ENCODE measurements at places on chromosomes 7 and 10.

GRCh38 chr7:91165006-91165845 lies 99.0 kb upstream of the FZD1 start:
- no peak for DNase-seq

DNA sequence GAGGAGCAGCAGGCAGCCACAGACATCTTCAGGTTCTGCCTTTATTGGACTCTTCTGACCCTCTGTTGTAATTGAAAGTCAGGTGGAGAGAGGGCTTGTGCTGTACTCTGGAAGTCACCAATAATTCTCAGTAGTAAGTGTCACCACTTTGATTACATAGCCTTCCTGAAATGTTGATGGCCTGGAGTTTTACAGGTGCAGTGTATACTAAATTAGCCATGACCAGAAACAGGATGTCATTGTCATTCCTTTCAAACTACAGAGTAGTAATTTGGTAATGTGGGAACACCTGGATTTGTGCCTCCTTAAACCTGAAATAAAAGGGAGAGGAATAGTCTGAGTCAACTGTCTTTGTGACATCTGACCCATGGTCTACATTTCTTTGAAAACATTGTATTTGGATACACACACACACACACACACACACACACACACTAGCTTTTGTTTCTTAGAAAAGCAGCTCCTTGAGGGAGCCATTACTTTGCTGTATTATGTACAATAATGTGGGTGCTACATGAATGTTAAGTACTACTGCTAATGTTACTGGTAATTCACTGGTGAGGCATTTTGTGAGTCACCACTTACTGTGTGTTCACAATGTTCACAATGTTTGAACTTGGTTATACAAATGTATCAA lies 19.6 kb downstream of the ARL4A start:
- DNase-seq: no peak

DNA sequence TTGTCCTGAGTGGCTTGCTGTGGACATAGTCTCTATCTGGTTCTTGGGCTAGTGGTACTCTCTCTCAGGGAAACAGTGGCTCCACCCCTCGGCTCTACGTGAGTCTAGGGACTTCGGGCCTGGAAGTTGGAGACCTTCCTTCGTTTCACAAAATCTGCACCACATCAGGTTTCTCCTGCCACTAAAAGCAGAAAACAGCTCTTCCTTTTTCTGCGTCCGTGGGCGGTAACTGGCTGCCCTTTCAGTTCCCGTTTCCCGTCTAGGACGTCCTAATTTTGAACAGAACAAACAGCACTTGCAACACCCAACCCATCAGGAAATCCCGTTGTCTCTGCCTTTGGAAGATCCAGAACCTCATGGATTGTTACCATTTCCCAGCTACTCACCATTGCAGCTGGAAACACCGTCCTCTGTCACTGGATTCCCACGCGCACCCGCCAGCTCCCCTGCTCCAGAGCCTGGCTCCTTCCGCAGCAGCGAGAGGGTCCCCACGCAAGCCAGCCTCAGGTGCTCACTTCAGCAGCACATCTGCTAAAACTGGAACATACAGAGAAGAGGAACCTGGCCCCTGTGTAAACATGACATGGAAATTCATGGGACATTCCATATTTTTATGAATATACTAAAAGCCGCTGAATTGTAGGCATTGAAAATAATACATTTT lies 311.4 kb upstream of the AKR1E2 start:
- peak; percentile 67 for DNase-seq

GRCh38 chr10:112706577-112706976 lies 243.5 kb upstream of the TCF7L2 start:
- DNase-seq: no peak

DNA sequence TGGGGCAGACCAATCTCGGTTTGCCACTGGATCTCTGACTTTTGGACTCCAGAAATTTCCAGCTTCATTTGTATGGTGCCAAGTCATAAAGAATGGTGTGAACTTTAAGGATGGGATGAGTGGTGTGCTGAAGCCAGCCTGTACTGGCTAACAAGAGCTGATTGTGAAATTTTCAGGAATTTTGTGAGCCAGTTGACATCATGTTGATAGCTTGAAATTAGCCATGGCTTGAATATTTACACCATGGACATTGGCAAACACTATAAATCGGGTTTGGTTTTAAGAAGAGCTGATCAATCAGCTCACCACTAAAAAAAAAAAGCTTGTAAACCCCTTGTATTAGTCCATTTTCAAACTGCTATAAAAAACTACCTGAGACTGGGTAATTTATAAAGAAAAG lies 14.1 kb upstream of the MYH16 start:
- DNase-seq: no peak

- DNase-seq: no peak
These were observed 470.0 kb downstream of the CALN1 start for GRCh38 chr7:71942115-71942514.

DNA sequence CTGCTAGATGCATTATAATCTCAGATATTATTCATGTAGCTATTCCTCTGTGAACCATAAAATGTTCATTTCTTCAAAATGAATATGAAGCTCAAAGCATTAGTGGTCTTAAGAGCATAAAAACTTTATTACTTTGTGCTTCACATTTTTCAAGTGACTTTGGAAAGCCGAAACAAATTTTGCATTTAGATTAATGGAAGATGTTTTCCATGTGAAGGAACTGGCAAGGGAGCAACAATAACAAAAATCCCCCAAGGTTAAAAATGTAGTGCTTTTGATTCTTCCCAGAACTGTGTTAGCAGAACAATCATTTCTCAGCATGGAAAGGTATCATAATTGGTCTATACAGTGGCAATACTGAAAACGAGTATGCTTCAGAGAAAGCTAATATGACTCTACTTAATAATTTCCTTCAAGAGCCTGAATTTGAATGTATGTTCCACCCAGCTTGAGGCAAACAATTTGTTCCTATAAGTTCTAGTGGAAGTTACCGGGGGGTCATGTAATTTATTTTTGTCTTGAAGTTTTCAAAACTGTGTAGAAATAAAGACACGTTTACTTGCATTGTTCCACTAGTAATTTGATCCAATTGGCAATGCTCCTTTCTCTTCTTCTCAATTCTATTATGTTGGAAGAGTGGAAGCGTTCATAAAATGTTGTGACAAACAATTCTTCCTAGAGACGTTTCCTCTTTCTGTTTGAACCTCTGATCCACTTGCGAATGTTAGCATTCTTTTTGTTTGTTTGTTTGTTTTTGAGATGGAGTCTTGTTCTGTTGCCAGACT lies 665.4 kb downstream of the AUTS2 start:
- DNase-seq: no peak

GRCh38 chr10:91635401-91636400 lies 2.8 kb upstream of the PPP1R3C start:
- peak; percentile 61 for DNase-seq

DNA sequence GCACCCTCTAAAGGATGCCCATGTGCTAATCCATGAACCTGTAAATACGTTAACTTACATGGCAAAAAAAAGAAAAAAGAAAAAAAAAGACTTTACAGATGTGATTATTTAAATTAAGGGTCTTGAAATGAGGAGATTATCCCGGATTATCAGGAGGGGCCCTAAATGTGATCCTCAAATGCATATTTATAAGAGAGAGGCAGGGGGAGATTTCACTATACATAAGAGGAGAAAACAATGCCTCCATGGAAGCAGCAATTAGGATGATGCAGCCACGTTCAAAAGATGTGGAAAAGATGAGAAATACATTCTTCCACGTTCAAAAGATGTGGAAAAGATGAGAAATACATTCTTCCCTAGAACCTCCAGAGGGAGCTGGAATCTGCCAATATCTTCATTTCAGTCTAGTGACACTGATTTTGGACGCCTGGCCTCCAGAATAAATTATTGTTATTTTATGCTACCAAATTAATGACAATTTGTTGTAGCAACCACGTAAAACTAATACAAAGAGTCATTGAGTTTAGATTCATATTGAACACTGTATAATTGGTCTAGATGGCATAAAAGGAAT lies 328.4 kb upstream of the GNAI1 start:
- no peak for DNase-seq

DNA sequence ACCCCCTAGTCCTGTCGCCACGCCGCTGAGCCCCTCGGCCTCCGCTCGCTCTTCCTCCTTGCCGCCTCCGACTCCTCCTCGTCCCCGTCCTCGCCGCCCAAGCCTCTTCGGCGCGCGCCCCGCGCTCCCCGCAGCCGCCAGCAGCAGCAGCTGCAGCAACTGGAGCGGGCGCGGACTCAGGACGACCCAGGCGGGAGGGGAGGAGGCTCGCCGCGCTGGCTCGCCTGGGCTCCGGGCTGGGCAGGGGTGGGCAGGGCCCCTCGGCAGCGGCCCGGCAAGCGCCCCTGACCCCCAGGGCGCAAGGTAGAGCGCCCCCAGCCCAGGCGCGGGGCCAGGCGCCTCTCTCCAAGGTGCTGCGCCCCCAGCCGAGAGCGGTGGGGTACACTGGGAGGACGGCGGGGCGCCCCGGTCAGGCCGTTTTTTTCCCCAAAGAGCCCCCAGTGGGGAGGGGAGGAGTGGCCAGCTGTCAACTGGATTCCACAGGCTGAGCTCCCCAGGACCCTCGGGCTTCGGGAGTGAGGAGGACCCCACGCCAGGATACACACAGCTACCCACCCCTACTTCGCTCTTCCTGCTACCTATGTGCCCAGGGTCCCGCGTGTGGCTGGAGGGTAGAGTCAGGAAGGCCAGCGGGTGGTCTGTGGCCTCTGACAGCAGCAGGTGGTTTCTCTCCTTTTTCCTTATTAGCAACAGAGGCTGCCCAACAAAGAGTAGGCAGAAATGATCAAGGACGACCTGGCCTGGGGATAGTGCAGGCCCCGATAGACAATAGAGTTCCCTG lies 903 bp upstream of the KCNMA1 start:
- DNase-seq: peak; percentile 77

GRCh38 chr7:51256209-51256781 lies 60.3 kb downstream of the COBL start:
- no peak for DNase-seq

DNA sequence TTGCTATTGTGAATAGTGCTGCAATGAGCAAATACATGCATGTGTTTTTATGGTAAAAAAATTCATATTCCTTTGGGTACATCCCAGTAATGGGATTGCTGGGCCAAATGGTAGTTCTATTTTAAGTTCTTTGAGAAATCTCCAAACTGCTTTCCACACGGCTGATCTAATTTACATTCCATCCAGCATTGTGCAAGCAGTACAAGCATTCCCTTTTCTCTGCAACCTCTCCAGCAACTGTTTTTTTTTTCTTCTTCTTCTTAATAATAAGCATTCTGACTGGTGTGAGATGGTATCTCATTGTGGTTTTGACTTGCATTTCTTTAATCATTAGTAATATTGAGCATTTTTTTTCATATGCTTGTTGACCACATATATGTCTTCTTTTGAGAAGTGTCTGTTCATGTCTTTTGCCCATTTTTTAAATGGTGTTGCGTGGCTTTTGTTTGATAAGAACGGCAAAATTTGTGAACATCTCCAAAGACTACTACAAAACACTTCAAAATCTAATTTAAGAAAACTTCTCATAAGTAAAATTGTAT lies 136.1 kb upstream of the MYO3A start:
- no peak for DNase-seq

GRCh38 chr10:132399117-132400035 lies 2.4 kb downstream of the PWWP2B start:
- DNase-seq: peak; percentile 50

DNA sequence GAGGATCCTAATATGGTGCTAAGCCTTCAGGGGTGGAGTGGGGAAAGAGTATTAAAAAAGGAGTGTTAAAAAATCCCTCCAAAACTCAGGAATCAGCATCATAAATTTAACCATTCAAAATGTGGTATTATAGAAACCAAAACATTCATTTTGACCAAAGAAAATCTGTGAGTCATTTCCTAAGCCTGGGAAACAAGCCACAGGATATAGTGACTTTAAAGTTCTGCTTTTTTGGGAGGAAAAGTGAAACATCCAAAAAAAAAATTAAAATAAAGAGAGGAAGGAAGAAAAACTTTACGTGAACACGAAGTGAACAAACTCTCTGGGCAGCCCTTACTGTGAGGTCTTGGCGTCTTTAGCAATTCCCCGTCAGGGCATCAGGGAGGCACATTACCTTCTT lies 74.0 kb upstream of the GSDME start:
- DNase-seq: no peak

DNA sequence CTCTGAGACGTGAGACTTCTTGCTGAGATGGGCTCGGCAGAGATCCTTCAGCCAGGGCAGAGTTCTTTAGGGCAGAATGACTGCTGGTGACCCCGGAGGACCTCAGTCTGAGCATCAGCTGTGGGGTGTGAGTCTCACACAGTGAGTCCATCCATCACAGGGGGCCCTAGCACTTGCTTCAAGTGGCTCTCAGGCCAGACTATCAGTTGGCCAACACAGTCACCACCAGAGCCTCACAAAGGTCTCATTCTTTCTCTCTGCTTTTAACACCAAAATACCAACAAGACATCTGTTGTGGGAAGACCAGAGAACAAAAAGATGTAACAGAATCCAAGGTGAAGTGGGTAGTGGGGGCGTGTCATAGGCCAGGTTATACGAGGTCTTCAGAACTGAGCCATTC lies 345.6 kb upstream of the NRP1 start:
- no peak for DNase-seq

DNA sequence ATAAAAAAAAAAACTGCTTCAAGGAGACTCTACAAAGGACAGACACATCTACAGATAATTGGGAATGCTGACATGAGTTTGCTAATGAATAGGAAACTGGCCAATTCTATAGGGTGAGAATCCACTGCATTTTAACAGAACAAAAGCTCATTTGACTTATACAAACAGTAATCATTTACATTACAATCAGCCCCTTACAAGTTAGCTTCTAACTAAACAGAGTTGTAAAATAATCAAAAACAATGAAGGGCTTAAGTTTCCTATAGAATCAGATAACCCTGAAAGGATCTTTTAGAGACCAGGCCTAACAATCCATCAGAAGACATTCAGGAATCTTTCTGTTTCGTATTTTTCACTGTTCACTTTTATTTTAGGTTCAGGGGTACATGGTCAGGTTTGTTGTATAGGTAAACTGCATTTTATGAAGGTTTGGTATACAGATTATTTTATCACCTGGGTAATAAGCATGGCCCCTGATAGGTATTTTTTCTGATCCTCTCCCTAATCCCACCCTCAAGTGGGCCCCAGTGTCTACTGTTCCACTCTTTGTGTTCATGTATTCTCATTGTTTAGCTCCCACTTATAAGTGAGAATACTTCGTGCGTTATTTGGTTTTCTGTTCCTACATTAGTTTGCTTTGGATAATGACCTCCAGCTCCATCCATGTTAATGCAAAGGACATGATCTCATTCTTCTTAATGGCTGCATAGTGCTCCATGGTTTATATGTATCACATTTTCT lies 131.3 kb upstream of the NOBOX start:
- no peak for DNase-seq

- DNase-seq: no peak
These were observed 675.5 kb downstream of the PARD3 start for GRCh38 chr10:34139559-34139958.

DNA sequence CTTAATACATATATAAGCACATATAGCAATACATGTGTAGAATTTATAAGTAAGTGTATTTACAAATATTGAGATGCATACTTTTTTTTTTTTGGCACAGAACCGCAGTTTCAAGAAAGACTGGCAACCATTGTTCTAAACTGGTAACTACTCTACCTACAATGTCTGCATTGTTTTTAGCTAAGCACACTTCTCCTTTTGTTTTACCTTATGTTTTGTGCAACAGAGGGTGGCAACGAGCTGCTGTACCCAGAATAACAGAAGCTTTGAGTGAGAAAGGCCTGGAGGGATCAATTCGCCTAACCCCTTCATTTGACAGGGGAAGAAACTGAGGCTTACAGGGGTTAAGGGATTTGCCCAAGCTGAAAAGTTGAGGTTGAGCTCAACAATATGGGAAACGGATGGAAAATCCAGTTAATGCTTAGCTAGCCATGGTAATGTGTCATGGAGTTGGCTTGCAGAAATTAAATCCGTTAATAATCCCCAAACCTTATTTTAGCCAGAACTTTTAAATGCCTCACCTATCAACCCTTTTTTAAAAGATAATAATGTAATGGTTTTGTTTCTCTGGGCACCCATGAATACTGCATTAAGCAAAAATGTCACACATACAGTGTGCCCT lies 25.5 kb downstream of the FZD1 start:
- no peak for DNase-seq

Data from aorta (tissue), 5 donors.